ENCODE measurements at places on chromosomes 3 and 15.

- DNase-seq = peak; percentile 82
Observed at GRCh38 chr3:46978985-46979944, at the start of gene NBEAL2. TSS of gene NBEAL2 (plus strand) at chr3:46979666. CDS start at chr3:46979862, 196 bp downstream.

DNA sequence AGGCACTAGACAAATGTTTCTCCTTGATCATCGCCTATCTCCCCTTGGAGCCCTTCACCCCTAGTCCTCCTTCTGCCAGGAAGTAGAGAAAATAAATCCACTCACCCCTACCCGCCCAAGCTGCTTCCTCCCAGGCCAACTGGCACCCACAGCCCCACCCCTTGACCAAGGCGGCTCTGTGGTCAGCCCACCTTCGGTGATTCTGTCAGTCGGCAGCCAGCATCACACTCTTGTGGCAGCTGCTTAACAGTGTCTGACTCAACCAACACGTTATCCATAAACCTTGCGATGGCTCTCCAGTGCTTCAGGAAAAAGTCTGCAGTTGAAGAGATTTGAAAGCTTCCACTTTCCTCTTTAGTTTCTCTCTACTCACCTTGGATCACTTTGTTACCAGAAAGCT is 7.6 kb downstream of the SHF start:
- DNase-seq = no peak

DNA sequence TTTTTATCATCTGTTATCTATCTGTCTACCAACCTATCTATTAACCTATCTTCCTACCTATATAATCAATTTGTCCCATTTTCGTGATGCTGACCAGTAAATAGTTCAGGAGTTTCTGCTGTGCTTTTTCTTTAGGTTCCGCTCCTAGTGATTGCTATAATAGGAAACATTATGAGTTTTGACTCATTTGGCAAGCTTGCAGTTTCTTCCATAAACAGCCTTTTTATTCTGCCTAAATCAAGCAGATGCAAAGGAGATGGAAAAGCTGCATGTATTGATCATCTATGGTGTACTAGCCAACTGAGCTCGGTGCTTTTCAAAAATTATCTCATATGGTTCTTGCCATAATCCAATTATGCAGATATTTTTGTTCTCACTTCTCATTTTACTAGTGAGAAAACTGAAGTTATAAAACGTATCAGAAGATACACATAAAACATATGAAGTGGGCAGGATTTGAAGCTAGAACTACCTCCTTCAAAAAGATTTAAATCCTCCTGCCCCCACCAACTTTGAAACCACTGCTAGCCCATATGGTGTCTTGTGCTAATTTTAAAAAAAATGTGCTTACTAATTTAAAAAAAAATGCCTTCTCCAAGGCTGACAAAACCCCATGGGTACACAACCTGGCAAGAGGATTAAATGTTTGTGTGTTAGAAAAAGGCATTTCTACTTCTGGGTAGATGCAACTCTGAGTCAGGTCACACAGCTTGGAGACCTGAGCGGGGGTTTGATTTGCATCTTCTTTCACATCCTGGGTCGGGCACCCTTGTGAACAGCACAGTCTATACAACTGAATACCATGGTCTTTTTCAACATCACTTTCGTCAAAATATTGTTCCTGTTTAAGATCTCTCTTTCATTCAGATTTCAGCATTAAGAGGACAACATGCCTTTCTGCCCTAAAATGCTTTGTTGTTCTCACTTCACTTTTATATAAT is 267.0 kb downstream of the CHL1 start:
- no peak for DNase-seq

GRCh38 chr3:10808974-10809373 is 7.1 kb upstream of the SLC6A11 start:
- no peak for DNase-seq

DNA sequence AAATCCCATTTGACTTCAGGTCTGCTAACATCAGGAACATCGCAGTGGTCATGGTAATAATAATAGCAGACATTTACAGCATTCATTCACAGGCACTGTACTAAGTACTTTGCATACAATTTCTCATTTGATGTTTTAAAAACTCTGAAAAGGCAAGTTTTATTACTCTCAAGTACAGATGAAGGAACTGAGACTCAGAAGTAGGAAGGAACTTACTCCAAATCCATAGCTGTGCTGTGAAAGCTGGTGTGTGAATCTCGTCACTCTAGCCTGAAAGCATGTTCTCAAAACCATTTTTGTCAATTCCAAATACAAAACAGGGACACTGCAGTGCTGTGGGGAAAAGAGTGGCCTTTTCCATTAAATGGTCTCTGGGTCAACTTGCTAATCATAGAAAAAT is 179.9 kb downstream of the FAM43A start:
- no peak for DNase-seq

DNA sequence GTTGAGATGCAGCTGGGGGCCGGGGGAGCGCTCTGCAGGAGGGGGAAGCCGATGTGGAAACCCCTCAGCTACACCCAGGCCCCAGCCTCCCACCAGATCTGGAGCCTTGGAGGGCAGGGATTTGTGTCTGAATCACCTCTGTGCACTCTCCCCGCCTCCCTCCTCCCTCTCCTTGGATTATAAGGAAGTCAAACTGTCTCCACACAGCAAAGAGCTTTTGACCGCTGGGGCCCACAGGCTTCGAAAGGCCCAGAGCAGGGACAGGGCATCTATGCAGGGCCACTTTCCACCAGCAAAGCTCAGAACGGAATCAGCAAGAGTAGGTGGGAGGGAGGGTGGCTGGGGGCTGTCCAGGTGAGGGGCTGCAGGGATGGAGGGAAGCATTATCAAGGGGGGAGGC is 68.9 kb downstream of the IQSEC1 start:
- DNase-seq = no peak

DNA sequence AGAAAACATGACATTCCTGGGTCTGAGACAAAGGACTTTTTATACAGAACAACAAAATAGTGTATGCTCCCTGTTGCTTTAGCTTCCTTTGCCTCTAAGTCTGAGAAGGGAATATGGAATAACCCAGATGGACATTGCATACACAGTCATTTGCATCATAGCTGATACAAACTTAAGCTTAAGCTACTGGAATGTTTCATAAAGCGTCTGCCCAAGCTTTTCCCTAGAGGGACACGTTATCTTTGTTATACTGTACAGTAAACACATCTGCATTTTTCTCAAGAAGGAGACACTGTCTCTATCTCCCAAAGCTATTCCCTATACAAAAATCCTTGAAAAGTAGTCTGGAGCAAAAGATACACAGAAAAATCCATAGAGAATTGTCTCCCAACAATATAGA is 775.0 kb downstream of the DIPK2A start:
- DNase-seq = no peak

- DNase-seq = no peak
Observed at GRCh38 chr15:56725386-56725785, 7.9 kb downstream of the ZNF280D start.

DNA sequence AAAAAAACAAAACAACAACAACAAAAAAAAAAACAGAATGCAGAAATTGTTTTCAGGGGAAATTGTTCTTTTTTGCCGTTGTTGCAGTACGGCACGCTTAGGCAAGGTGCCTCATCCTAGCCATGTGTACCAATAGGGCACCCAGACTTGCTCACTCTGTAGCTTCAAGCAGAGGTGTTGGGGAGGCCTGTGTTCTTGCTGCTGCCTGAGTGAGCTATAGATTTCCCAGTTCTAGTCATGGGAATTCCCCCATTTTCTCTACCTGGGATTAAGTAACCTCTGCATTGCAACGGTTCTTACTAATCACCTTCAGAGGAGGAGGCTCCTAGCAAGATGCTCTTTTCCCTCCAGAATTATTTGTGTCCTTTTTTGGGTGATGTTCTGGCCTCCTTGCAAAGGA is 12.9 kb upstream of the PARL start:
- DNase-seq = no peak

DNA sequence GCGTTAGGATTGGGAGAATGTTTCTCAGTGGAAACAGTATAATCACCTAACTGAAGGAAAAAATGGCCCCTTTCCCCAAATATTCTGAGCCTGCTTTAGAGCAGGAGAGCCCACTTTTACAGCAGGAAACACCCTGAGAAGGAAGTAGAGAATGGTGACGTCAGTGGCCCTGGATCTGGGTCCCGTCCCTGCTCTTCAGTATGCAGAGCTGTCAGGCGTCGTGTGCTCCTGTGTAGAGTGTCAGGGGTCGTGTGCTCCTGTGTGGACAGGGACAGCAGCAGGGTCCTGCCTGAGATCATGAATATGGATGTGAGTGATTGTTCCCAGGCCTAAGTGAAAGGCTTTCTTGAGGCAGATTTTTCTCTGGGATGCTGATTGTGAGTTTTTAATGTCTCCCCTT is 45.2 kb downstream of the CGNL1 start:
- DNase-seq = no peak

DNA sequence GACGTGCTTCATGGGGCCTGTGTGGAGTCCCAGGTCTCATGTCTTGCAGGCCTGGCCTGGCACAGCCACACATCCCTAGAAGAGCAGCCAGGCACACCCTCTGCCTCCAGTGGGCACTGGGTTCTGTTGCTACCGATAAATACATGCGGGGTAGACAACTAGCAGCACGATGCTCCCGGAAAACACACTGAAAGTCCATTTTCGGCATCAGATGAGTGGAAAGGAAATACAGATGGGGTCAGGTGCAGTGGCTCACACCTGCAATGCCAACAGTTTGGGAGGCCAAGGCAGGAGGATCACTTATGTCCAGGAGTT is 165.1 kb downstream of the NSMCE3 start:
- DNase-seq = no peak

DNA sequence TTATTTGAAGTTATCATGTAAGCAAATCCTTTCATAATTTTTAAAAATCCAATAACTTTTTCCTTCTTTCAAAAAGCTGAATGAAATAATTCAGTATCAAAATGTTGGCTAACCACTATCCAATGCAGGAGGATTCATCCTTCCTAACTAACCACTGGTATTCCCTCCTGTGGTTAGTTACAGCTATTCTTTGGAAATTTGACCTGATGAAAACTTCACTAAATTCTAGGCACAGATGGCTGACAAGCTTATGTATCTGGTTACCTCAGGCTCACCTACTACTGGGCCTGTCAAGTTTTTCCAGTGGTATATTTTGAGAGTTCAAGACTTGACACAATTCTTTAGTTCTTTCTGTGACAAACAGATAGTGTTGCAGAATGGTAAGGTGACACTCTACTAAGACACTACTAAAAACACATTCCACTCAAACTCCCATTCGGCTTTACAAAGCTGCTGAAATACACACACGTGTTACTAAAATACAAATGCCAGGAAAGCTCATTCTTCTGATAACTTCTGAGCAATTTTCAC is 15.8 kb downstream of the NPTN start:
- no peak for DNase-seq

DNA sequence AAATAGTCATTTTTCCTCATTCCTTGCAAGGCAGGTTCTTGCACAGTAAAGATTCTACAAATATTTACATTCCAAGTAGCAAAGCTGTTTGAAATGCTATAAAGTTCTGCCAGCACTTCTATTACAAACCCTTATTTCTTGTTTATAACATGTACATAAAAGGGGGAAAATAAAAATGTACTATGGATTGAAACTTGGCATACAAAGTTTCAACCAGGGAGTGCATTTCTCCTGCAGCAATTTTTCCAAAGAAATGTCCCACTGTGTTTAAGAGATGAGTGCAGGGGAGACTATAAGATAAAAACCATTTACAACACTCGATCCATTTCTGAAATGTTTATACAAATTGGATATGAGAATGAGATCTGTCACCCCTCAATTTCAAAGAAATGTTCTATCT is 3.3 kb downstream of the CNTN3 start:
- no peak for DNase-seq

- DNase-seq = no peak
Observed at GRCh38 chr3:154175041-154175440, 53.9 kb downstream of the ARHGEF26 start.

GRCh38 chr15:92288755-92289154 is 104.9 kb upstream of the ST8SIA2 start:
- DNase-seq = no peak

DNA sequence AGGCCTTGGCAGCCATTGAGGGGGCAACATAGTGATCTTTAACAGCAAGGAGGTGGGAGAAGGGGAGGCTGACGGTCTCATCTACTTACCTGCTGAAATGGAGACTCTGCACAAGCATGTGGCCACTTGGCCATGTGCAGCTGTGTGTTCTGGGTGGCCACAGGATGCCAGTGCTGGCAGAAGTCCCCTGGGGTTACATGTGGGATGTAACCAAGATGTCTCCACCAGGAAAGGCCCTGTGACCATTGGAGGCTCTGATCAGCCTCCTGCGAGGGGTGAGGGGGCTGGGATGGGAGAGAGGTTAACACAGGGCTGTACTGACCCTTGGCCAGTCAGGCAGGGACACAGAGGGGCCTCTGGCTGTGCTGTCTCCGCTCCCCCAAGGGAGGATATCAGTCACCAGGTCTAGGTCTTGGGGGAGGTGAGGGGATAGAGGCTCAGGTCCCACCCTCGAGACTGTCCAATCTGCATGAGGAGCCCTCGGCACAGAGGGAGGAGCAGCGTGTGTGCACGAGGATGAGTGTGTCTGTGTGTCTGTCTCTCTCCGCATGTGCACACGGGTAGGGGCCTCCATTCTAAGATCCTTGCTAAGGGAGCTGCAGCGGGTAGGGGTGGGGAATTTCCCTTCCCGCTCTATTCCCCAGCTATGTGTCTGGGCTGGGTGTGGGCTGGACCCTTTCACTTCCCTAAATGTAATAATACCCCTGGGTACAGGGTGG is 19.5 kb downstream of the PRKCD start:
- no peak for DNase-seq

- DNase-seq = no peak
Observed at GRCh38 chr3:111621535-111621934, 26.4 kb upstream of the ZBED2 start.

GRCh38 chr3:65030847-65031463 is 343.2 kb upstream of the ADAMTS9 start:
- DNase-seq = peak; percentile 3

DNA sequence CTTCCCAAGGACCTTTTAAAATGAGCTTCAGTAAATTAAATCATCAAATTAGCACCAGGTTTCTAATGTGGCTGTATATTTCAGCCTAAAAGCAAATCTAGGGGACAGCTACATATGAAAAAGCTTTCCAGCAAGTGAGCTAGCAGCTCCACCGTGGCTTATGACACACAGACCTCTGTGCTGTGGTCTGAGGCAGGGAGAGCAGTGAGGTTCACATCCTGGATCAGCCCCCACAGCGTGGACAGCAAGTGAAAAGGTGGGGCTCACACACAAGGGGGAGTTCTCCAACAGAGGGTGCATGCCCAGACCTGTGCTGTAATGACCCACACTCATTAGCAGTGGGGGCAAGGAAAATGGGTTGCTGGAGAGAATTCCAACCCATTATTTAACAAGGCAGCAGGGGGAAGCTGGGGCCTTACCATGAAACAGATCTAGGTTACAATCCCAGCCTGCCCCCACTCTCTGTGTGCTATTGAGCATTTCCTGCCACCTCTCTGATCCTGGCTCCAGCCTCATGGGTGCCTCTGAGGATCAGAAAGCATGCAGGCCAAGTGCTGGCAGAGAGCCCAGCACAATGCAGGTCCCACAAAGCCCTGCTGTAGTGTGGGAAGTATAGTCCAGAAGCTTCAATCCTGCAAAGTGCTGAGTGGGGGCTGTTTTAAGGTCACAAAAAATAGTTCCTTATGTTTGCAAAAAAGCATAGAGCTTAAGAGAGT is 48.2 kb downstream of the RASGRF1 start:
- no peak for DNase-seq

- DNase-seq = no peak
Observed at GRCh38 chr3:60696428-60697125, 554.7 kb downstream of the FHIT start.

- DNase-seq = no peak
Observed at GRCh38 chr15:51947124-51947523, 24.5 kb downstream of the LEO1 start.

GRCh38 chr3:65006300-65006739 is 318.5 kb upstream of the ADAMTS9 start:
- DNase-seq = no peak

GRCh38 chr3:28315711-28316110 is 32.8 kb upstream of the ZCWPW2 start:
- no peak for DNase-seq

- DNase-seq = no peak
Observed at GRCh38 chr3:171260899-171261298, 199.3 kb downstream of the TNIK start.

Measured in HTR-8/SVneo (cell line).